SK-MEL-5 (cell line): ENCODE measurements at places on chromosomes 7 and 10.

DNA sequence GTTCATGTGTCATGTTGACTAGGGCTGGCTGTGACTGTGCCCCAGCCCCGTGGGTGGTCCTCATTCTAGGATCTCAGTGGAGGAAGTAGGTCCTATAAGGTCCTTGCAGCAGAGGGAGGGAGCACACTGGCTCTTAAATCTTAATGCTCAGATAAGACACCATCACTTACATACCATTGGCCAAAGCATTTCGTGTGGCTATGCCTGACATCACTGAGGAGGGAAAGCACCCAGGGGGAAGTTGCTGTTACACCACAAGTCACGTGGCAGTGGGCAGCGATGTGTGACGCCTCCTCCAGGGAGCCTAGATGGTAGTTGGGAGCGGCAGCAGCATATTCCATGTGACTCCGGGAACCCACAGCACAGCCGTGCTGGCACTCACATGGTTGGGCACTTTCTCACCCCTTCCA, 224.7 kb upstream of the SH2B2 start:
- DNase-seq = peak; percentile 88

GRCh38 chr7:123355576-123356190, 155.9 kb upstream of the SLC13A1 start:
- DNase-seq = peak; percentile 91

DNA sequence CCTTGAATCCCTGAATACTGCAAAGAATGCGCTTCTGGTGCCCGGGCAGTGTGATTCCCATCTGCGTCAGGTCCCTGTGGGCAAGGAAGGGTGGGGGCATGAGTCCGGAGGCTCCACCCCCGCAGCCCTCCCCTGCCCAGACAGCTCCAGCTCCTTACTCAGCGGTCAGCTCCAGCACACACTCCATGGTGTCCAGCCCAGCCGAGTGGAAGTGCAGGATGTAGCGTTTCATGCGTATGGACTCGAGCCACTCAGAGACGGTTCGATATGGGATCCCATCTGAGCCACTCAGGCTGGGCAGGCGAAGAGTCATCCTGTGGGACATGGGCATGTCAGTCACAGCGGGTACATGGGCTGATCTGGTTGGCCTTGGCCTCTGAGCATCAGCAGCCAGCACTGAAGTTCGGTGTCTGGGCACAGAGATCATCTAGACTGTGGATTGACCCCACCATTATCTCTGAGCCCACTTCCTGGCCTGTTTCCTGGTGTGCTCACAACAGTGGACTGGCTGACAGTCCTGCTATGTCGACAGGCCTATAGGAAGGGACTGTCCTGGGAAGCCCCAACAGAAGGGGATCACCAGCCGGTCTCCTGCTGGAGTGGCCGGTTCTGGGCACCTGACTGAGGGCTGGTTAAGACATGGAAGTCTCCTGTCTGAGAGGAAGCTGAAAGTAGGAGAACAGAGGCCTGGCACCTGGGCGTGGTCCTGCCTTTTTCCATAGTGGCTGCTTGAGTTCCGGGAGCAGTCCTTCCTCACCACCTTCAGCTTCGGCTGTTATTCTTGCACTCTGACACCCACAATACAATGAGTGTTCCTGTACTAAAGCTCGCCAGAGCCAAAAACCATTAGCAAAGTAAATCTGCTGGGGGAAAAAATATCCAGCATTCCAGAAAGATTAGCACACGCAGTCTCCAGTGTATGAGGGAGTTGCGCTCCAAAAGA, 10.6 kb downstream of the ZYX start:
- DNase-seq = no peak

DNA sequence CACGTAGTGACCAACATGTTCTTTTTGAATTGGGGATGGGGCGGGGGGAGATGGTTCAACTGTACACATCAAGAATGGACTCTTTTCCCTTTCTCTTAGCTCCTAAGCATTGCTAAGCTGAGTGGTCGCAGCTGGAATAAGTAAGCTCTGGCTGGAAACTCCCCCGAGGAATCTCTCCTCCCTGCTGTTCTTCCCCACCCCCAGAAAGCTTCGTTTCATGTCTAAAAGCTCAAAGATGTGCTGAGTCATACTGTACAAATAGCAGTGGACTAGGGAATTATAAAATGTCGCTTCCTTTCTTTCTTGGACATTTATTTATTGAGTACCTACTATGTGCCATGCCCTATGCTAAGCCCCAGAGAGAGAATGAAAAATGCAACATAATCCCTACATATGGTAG, 191.1 kb upstream of the ADO start:
- no peak for DNase-seq

- no peak for DNase-seq
Measured at GRCh38 chr10:102633287-102633686, 11.0 kb upstream of the TRIM8 start.

DNA sequence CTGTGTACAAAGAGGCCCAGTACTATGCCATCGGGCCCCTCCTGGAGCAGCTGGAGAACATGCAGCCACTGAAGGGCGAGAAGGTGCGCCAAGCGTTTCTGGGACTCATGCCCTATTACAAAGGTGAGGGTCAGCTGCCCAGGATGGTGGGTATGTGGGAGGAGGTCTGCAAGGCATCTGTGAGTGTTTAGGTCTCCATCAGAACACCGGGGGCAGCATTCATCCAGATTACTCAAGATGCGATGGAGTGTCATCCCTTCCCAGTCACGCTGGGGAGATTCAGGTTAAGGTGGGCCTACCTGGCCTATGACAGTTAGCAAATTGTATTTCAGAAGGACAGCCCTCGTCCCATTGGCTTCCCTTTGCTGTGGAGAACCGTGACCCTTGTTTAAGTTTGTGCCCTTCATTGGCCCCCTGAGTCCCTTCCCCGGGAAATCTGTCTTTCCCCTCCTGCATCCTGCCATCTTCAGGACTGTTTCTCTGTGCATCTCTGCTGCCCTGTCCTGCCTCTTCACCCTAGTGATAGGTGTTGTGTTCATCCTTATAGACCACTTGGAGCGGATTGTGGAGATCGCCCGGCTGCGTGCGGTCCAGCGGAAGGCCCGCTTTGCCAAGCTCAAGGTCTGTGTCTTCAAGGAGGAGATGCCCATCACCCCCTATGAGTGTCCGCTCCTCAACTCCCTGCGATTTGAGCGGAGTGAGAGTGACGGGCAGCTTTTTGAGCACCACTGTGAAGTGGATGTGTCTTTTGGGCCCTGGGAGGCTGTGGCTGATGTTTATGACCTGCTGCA, 9.8 kb downstream of the KCTD7 start:
- DNase-seq = no peak

- no peak for DNase-seq
Measured at GRCh38 chr10:101062232-101063049, 652 bp downstream of the KAZALD1 start.

DNA sequence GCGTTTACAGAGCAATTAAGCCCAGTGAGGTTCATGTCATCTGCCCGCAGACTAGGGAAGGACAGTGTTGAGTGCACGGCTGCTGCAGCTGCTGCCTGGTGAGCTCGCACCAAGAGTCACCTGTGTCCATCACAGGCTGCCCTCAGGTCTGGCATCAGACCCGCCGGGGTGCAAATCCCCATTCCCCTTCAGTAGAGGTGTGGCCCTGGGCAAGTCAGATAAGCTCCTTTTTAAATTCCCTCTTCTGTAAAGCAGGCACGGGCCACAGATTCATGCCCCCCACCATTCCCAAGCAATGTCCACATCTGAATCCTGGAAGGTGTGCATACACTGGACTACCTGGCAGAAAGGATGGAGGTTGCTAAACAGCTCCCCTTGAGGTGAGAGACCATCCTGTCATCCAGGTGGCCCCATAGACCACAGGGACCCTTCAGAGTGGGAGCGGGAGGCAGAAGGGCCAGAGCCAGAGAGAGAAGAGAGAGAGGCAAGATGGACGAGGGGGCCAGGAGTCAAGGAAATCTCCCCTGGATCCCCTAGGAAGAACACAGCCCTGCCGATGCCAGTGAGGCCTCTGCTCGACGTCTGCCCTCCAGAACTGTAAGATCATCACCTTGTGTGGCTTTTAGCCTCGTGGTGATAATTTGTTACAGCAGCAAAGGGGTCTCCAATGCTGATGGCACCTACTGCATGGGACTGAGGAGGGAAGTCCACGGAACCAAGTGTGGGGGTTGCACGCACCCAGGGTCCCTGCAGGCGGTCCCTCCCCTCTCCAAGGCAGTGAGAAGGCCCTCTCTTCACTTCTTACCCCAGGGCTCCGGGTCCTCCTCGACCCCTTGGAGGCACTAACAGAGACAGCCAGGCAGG, 168.8 kb downstream of the TCERG1L start:
- no peak for DNase-seq
